ENCODE measurements at places on chromosomes 1 and 21.

- no peak for DNase-seq
Measured at GRCh38 chr1:80657044-80657643, 1143.6 kb upstream of the ADGRL2 start.

- no peak for DNase-seq
Measured at GRCh38 chr1:56516539-56517252, 62.7 kb downstream of the PLPP3 start.

- no peak for DNase-seq
Measured at GRCh38 chr1:15170071-15170470, 16.5 kb downstream of the TMEM51 start.

- DNase-seq, result no peak
Measured at GRCh38 chr21:45410865-45411809, 6.2 kb downstream of the COL18A1 start.

GRCh38 chr1:202624088-202624780 is 86.0 kb downstream of the SYT2 start:
- DNase-seq, result no peak

DNA sequence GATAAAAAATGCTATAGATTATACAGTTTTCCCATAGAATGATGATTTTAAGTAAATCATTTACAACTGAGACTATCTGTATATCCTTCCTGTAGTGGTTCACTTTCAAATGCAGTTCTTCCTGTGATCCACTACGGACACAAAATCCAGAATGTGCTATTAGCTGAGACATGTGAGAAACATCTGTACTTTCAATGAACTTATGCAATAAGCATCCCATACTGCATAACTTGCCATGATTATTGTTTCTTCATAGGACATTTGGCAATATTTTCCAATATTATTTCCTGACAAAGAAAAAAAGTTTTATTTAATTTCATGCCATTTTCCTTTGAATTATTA is 83.5 kb upstream of the PRDX6 start:
- no peak for DNase-seq

DNA sequence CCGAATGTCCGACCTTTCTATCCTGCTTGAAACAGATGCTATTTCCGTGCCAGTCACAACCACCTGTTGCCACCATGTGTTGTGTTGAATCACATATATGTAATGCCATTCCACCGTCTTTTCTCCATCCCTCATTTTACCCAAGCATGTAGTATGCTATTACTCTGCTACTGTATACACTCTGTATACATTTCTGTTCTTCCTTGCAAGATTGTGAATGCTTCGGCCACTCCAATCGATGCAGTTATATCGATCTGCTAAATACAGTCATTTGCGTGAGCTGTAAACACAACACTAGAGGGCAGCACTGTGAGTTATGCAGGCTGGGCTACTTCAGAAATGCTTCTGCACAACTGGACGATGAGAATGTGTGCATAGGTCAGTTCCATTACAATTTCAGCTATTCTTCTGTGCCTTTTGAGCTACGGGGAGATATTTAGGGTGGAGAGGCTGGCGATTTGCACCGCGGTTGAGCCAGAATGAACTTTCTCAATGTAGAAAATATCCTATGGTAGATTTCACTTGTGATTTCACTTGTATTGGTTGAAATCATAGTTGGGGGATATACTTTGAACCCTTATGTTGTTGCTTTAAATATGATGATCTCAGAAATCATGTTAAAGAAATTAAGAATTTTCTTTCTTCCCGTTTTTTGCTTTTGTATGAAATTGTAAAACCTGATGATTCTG is 289.8 kb downstream of the NTNG1 start:
- DNase-seq, result no peak

DNA sequence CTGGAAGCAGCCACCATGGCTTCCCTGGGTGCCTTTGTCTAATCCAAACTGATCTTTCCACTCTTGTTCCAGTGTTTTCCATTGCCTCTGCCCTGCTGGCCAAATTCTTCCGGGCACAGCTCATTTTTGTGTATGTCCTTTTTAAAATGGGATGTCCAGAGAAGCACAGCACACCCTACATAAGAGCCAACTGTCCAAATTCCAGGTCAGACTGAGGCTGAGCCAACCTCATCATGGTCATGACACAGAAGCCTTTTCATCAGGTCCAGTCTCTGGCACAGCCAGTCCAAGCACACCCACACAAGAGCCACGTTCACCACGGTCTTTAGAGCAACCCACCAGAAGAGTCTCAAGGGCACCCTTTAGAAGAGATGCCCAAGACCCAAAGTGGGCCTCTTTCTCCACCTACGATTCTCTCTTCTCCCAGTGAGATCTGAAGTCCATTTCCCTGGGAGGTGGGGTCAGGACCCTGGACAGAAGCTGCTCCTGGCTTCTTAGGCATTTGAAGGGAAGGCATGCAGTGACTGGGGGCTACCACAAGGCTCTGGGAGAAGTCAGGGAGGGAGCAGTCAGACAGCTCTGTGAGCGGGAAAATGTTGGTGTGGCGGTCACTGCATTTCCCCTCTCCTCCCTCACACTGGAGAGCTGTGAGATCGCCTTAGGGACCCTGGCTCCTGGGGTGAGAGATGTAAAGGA is 53.2 kb downstream of the SYT2 start:
- DNase-seq, result no peak

- no peak for DNase-seq
Measured at GRCh38 chr1:38786040-38786436, 73.5 kb downstream of the RRAGC start.

DNA sequence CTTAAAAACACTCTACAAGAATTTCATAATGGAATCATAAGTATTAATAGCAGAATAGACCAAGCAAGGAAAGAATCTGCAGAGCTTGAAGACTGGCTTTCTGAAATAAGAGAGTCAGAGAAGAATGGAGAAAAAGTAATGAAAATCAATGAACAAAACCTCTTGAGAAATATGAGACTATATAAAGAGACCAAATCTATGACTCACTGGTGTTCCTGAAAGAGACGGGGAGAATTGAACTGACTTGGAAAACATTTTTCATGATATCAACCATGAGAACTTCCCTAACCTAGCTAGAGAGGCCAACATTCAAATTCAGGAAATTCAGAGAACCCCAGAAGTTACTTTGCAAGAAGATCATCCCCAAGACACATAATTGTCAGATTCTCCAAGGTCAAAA is 85.6 kb downstream of the GDAP2 start:
- DNase-seq, result no peak

- DNase-seq, result no peak
Measured at GRCh38 chr21:39666681-39667315, 54.1 kb downstream of the B3GALT5 start.

GRCh38 chr1:161100556-161100955 is 2.4 kb downstream of the KLHDC9 start:
- DNase-seq, result no peak

GRCh38 chr1:108521990-108522393 is 37.9 kb upstream of the EEIG2 start:
- no peak for DNase-seq

GRCh38 chr1:195851016-195851601 is 757.1 kb downstream of the KCNT2 start:
- no peak for DNase-seq

DNA sequence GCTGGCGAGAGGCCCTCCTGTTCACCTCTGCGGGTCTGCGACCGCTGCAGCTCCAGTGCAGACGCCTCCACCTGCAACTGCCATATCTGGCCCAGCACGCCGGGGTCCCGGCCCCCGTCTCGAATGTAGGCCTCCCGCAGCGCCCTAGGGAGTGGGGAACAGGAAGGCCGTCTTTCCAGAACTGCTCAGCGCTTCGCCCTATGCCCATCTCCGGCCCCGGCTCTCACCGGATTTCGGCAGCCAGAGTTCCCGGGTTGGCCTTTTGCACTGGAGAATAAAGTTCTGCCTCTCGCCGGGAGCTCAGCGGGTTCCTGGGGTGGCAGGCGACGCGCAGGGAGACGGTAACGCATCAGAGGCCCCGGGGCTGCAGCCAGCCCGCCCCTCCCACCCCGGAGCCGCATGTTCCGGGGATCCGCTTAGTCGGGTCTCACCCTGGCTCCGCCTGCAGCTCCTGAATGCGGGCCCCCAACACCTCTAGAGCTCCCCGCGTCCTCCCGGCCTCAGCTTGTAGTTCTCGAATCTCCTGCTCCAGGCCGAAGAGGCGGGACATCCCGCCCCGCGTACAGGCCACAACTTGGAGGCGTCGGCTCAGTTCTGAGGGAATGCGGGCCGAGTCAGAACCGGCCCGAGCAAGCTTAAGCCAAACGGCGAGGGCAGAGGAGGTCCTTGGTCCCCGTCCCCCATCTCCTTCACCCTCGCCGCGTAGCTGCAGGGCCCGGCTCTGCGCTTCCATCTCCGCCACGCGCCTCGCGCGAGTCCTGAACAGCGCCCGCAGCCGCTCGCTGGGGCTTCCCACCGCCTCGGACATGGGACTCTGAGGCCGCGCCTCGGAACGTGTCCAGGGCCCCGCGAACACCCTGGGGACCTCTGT is 1.1 kb downstream of the CCDC17 start:
- DNase-seq, result no peak

DNA sequence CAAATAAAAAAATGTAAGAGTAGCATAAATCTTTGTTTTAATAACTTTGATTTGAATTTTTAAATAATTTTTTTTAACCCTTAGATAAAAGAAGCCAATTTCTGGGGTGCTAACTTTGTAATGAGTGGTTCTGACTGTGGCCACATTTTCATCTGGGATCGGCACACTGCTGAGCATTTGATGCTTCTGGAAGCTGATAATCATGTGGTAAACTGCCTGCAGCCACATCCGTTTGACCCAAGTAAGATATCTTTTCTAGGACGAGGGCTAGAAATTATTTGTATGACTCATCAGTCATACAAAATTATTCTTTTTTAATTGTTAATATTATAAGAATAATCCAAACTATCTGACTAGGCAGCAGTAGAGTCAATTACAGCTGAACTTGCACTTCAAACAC is 71.2 kb downstream of the GPR161 start:
- DNase-seq, result no peak

DNA sequence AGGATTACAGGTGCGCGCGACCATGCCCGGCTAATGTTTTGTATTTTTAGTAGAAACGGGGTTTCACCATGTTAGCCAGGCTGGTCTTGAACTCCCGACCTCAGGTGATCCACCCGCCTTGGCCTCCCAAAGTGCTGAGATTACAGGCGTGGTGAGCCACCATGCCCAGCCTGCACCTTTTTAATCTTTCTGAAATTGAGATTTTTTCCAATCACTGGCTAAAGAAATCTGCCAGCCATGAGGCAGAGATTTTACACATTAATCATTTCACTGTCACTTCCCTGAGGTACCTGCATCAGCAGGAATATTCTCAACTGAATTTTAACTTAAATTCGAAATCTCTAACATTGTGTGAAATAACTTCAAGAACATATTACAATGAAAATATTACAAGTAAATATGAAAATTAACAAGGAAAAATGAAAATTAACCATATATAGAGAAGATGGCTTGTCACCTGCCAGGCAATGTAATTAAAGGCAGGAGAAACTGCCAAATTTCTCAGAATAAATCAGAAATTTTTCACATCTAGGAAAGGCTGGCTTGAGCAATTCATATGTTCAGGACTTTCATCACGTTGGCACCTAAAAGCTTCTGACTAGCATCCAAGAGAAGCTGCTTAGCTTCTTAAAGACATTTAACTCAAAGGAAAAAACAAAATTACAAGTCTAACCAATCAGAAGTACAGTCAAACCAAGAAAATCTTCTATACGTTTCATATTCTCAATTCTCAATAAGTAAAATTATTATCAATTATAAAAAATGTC is 5.9 kb downstream of the ANKRD13C start:
- DNase-seq, result no peak

GRCh38 chr21:36452281-36452825 is 27.6 kb downstream of the CLDN14 start:
- DNase-seq, result no peak

GRCh38 chr21:38561613-38562581 is 63.6 kb upstream of the ERG start:
- no peak for DNase-seq

GRCh38 chr1:96416701-96417444 is 304.7 kb upstream of the PTBP2 start:
- DNase-seq, result no peak

- no peak for DNase-seq
Measured at GRCh38 chr1:1041092-1041523, 21.2 kb downstream of the AGRN start.

DNA sequence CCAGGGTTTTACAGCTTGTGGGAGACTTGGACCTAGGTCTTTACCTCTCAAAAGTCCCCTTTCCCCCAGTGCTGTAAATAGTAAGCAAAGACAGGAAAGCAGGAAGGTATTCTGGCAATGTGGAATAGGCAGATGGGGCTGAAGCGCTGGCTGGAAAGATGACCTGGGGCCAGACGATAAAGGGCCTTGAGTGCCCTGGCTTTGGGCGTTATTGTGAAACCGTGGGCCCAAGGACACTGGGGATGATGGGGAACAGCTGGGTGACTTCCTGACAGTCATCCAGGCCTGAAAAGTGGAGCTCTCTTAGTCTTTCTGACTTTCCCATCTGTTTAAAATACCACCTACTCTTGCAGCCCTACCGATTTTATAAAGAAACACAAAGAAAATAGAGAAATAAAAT is 16.3 kb downstream of the URB2 start:
- DNase-seq, result no peak

GRCh38 chr1:21573971-21574465 is 64.8 kb downstream of the ALPL start:
- DNase-seq, result no peak

DNA sequence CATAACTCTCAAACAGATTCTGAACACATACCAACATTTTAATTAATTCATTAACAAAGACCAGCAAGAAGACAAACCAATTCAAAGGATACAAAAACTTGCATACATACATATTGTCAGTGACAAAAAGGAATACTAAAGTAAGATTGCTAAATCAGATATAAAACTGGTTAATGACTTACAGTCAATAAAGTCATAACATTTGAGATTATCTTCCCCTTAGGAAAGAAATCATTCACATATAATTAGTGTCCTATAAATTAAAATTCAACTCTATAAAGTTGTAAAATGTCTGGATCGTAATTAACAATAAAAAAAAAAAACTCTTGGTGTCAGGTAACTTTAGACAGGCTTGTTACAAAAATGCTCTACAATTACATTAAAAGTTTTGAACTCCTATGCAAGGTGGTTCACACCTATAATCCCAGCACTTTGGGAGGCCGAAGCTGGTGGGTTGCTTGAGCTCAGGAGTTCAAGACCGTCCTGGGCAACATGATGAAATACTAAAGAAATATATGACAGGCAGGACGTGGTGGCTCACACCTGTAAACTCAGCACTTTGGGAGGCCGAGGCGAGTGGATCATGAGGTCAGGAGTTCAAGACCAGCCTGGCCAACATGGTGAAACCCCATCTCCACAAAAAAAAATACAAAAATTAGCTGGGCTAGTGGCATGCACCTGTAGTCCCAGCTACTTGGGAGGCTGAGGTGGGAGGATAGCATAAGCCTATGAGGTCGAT is 17.7 kb upstream of the RAB3B start:
- no peak for DNase-seq

- no peak for DNase-seq
Measured at GRCh38 chr1:24535021-24535424, 20.9 kb upstream of the NCMAP start.

DNA sequence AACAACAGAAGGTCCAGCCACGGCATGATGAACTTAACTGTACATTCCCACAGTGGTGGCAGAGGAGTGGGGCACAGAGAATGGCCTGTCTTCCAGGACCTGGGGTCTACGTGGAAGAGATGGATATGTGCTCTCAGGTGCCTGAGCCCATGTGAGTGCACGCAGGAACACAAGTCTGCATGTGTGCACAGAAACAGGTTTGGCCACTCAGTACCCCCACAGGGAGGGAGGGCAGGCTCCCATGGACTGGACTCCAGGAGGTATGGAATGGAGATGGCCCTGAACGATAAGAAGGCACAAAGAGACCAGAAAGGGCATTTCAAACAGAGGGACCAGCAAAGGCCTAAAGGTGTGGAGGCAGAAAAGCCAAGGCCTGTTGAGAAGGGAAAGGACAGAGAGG is 10.8 kb downstream of the COL9A2 start:
- no peak for DNase-seq

Measured in left forelimb (tissue), 1 donor.